ENCODE measurements at places on chromosomes 13 and 19.

- no peak for DNase-seq
Measured at GRCh38 chr13:58908019-58908679, 1255.6 kb downstream of the DIAPH3 start.

DNA sequence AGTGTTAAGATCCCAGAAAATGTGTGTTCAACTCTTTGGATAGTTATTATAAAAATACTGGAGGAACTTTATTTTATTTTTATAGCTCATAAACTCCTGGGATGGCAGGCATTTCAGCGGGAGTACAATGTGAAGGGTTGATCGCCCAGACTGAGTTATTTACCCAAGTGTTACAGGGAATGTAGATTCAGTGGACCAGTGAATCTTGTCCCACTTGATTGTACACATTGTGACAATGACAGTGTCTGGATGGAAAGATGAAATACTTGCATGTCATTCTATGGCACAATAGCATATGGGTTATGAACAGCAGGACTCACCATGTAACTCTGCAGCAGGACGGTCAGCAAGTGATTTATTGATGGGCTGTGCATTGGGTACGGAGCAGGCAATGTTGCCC lies 20.3 kb downstream of the OLFM4 start:
- DNase-seq, result no peak

DNA sequence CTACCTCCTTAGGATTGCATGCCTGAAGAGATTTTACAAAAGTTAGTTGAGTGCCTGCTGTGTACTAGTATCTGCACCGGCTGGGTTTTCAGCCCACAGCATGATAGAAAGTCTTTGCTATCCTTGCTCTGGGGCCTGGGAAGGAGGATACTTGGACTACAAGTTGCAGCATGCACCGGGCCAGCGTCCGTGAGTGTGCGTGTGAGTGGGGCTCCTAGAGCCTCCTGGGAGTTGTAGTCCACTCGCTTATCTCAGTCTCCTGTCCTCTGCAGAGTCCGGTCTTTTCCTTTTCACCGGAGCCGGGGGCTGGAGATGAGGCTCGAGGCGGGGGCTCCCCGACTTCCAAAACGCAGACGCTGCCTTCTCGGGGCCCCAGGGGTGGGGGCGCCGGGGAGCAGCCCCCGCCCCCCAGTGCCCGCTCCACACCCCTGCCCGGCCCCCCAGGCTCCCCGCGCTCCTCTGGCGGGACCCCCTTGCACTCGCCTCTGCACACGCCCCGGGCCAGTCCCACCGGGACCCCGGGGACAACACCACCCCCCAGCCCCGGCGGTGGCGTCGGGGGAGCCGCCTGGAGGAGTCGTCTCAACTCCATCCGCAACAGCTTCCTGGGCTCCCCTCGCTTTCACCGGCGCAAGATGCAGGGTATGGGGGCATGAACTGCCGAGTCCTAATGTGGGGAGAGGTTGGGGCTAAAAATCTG lies 20.6 kb downstream of the BRSK1 start:
- DNase-seq, result no peak

DNA sequence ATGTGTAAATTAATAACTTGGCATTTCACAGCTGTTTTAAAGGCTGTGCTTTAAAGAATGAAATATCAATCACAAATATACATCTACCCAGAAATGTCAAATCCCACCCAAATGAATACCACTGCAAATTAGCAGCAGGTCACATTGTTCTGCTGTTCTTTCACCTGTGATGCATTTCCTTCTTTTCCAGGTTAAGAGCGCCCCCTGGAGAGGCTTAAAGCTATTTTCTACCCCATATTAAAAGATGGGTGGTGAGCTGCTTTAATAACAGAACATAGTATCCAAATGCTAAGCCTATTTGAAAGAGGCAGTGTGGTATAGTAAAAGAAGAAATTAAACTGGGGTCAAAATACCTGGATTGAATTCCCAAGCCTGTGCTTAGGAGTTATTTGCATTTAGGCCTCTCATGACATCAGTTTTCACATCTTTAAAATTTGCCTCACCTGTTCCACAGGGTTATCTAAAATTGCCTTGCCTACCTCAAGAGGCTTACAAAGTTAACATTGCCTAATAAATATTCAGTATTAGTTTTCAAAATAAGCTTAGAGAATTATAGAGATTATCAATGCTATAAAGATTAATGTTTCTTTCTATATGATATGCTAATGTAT lies 396.9 kb upstream of the SLITRK5 start:
- no peak for DNase-seq

- no peak for DNase-seq
Measured at GRCh38 chr19:31834070-31834469, 484.8 kb upstream of the TSHZ3 start.

DNA sequence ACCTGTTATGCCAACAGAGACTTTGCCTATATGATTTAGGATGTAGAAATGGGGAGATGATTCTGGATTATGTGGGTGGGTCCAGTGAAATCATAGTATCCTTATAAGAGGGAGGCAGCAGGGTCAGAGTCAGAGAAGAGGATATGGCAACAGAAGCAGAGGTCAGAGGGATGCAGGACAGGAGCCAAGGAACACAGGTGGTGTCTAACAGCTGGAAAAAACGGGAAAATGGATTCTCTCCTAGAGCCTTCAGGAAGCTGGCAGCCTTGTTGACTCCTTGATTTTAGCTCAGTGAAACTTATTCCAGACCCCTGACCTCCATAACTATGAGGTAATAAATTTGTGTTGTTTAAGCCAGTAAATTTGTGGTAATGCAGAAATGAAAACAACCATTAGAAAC lies 28.8 kb upstream of the OXGR1 start:
- DNase-seq, result no peak

- no peak for DNase-seq
Measured at GRCh38 chr13:43838909-43839308, 40.6 kb downstream of the CCDC122 start.

- peak; percentile 49 for DNase-seq
Measured at GRCh38 chr19:14450168-14450874, 17.2 kb downstream of the PKN1 start.

- DNase-seq, result no peak
Measured at GRCh38 chr13:39505151-39505550, 97.8 kb downstream of the LHFPL6 start.

DNA sequence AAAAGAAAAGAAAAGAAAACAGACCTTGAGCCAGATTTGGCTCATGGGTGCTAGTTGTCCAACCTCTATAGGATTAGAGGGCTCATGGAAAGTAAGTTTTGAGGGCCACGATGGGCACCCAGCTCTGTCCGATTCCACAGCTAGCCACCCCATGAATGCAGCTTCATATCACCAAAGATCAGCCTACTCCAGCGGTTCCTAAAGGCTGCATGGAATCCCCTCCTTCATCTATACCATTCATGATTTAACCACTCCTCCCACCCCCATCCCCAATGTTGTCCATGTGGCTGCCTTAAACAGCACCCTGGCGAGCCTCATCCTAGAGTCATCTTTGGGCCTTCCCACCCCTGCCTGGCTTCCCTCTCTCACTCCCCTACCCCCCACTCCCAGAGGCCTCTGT lies 2.1 kb downstream of the MVB12A start:
- DNase-seq, result no peak

DNA sequence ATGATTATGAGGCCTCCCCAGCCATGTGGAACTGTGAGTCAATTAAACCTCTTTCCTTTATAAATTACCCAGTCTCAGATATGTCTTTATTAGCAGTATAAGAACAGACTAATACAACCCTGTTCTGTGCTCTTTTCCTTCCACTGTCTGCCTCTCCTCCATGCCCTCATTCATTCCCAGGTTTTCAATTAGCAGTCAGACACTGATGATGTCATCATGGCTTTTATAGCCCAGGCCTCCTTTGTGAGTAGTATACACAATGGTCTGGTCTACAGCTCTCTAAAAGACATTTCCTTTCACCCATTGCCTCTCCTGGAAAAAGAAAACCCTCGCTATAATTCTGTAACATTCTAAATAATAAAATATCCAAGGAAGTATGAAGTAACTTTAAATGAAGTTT lies 25.5 kb downstream of the FGF14 start:
- DNase-seq, result no peak

Measured in T follicular helper cell (primary cell).